Stimulated activated CD4-positive, alpha-beta T cell treated with anti-CD3 and anti-CD28 coated beads, Interleukin-12 subunit alpha, Interleukin-12 subunit beta, amount 100 ng/mL, for 48 hours (primary cell): ENCODE measurements at places on chromosomes 11 and 22.

DNA sequence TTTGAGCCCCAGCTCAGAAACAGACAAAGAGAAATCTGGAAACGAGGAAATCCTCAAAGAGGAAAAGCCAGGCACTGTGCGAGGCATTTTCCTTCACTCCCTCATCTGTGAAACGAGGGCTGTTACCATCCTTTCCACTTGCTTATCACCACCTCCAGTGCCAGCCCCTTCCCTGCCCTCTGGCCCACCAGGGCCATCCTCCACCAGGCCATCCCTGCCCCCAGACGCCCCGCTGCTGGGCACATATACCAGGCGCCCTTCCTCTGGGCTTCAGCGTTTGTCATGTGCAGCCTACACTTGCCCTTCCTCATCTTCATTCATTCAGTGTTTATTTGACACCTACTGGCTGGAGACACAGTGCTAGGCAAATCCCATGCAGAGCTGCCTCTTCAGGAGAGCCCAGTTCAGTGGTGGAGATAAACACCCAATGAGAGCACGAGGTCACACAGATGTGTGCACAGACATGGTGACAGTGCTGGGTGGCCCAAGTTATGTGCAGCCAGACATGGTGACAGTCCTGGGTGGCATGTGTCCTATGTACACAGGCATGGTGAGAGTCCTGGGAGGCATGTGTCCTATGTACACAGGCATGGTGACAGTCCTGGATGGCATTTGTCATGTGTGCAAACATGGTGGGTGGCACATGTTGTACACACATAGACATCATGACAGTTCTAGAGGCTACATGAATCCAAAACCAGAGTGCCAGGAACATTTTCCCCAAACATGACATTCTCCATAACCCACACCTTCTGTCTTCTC is 9.7 kb downstream of the SPTBN2 start:
- DNase-seq: no peak

GRCh38 chr11:126383339-126384335 is 28.2 kb downstream of the ST3GAL4 start:
- no peak for DNase-seq

DNA sequence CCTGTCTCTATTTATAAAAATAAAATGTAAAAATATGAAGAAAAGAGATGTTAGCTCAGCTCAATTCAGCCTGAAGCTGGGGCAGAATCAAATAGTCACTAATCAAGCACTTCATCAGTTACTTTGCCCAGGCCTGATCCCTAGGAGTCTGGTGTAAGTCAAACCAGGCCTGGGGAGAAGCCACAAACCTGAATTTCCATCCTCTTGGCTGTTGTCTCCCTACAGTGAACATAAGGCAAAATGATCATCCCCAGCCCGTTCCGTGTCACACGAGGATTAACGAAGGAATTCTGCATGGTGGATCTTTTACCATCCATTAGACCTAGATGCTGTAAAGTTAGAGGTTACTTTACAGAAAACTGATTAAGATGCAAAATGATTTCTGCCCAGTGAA is 6.5 kb upstream of the NAALADL1 start:
- no peak for DNase-seq

GRCh38 chr22:29480512-29481264 is 670 bp downstream of the NEFH start:
- peak; percentile 28 for DNase-seq

GRCh38 chr11:2313051-2313951 is 11.5 kb downstream of the TSPAN32 start:
- DNase-seq: no peak

- no peak for DNase-seq
These were observed 777 bp upstream of the MICAL3 start for GRCh38 chr22:18024956-18025720.

GRCh38 chr11:88438721-88439120 is 101.2 kb upstream of the CTSC start:
- DNase-seq: no peak

- DNase-seq: no peak
These were observed 28.8 kb downstream of the SWAP70 start for GRCh38 chr11:9692691-9693090.

DNA sequence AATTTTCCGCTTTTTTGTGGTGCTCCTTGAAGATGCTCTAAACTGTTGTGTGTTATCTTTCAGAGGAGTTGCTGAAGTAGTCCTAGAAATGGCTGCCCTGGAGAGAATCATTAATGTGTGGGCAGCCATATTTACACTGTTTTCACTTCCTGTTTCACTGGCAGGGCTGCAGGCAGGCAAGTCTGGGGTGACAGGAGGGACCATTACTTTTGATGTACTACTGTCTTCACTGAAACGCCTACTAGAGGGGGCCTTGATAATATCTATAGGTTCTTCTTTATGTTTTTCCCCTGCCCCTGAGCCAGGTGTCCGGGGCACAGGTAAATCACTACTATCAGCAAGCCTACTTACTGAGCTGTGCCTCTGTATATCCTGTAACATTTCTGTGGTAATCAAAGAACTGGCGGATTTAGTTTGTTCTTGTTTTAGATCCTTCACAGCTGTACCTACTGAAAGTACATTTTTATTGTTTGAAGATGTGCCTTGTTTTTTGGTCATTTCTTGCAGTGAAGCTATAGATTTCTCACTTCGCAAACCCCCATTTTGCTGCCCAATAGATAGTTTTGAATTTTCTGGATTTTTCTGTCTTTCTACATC is 39.7 kb downstream of the ACAT1 start:
- DNase-seq: no peak

DNA sequence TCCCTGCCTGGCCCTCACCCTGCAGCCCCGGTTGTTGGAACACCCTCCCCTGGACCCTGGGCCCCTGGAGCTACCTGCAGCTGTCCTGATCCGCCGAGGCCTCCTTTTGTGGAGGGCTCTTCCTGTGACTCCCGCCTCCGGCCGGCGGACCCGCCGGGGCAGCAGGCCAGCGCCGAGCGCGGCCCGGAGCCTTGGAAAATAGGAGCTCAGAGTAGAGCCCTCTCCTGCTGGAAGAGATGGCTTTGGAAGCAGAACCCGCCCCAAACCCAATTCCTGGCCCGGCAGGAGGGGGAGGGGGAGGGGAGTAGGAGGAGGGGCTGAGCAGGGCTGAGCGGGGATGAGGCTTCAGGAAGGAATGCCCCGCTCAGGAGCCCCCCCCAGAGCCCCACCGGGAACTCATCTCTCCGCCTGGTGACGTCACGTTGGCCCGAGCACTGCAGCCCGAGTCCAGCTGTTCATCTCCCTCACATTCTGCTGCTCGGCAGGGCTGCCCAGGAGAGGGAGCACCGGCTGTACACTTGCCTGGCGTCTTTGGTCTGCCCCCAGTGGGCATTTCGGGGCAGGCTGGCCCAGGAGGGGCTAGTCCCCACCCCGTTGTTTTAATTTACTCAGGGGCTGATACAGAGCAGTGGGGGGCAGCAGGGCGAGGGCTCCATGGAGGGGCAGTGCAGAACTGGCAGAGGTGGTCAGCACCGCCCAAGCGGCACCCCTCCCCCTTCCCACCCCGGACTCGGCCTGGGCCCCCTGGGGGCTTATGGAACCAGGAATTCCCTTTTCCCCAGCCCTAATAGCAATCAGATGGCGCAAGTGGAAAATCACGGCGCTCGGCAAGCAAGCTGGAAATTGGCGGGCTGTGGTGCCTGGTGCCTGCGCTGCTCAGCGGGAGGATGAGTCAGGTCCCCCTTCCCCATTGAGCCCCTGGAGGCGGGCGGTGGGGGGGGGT is at the start of gene MRGPRF:
Gene MRGPRF, minus strand, starts transcription at position 238 of the 943 bp plus-strand sequence. CDS start 3,345 bp downstream, outside the sequence.
- DNase-seq: no peak

DNA sequence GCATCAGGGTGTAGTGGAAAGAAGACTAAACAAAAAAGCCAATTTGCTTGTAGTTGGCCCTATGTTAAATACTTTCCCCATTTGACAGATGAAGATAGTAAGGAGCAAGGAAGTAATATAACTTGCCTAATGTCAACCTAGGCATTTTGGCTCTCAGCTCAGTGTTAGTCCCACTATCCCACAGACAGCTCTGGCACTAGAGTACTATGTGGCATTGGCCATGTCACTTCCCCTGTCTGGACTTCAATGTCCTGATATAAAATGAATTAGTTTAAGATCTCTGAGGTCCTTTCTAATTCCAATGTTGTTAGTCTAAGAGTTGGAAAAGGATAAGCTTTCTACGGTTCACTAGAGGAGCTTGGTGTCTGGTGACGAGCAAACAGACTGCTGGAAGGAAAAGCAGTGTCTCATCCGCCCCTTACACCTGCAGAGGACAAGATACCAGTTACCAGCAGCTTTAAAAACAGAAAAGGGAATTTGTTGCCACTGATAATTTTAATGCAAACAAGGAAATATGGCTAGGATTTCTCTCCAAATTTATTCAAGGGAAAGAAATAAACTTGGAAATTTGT is 92.5 kb downstream of the RELT start:
- DNase-seq: no peak

DNA sequence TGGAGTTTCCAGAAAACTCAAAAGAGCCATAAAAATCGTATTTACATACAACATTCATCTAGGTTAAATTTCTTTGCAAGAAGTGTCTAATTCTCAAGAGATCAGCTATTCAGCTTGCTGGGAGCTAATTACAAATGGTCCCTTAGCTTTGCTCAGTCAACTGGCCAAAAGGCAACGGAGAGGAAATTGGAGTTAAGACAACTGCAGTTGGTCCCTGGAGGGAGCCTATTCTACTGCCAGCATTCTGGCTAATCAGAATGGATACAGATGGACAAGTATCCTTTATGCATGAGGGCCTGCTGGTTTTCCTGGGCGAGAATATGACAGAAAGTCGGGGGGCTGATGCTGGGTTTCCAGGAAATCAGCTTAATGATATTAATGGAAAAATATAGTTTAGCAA is 45.5 kb downstream of the KCNJ1 start:
- no peak for DNase-seq

DNA sequence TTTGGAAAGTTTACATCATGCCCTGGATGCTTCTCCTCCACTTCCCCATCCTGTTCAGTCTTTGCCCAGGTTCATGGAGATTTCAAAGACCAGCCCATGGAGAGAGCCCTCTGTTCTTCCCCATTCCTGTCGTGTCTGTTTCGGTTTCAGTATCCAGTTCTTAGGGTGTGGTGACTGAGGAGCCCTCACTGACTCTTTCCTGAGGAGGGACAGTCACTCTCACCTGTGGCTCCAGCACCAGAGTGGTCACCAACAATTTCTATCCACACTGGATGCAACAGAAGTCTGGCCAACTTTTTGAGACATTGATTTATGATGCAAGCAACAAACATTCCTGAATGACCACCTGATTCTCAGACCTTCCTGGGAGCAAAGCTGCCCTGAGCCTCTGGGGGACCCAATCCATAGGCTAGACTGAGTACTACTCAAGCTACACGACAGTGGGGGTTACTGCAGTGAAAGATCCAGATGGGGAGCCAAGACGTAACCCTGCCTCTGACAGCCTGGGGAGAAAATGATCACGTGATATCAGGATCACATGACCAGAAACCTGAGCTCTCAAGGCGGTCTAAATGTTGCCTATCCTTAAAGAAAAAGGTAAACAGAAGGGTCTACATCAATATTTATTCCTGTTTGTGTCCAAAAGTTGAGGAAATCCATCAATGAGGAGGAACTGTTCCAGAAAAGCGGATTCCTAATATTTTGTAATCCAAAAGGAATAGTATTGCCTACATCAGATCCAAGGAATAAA is 76.2 kb upstream of the VPREB1 start:
- no peak for DNase-seq

DNA sequence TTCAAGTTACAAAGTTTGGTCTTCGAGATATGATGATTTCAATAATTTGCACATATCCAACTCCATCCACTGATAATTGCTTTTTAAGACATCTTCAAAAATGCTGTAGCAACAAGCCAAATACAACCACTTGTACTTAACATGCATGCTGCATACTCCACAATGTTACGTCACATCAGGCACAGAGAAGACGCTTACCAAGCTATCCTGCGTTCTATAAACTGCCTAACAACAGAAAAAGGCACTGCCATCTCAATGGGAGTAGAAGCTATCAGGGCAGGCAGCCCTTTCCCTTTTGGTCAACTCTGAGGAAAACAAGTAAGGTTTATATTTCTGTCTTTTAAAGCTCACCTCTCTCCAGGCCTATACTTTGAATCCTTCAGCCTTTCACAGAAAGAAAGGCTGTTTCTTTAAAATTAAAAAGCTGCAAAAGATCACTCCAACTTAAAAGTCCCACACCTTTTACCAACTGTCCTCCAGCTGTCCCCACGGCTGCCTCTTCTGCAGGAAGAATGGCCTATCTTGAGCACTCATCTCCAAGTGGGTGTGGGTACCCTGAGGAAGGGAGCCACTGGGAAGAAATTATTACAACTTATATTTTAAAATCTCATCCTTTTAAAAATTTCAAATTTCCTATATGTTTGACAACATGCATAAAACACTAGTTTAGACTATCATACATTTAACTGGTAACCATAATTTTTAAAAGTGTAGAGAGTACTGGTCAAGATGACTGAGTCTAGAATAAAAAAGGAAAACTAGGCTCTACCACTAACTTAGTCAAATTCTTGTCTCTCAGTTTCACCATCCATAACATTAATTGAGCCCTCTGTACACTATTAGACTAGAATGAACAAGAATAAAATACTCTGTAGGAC is 14.5 kb downstream of the PHF21A start:
- no peak for DNase-seq

GRCh38 chr11:125505492-125506080 is 9.5 kb upstream of the FEZ1 start:
- no peak for DNase-seq

- DNase-seq: no peak
These were observed 2.6 kb upstream of the SH3BP1 start for GRCh38 chr22:37636949-37637273.

DNA sequence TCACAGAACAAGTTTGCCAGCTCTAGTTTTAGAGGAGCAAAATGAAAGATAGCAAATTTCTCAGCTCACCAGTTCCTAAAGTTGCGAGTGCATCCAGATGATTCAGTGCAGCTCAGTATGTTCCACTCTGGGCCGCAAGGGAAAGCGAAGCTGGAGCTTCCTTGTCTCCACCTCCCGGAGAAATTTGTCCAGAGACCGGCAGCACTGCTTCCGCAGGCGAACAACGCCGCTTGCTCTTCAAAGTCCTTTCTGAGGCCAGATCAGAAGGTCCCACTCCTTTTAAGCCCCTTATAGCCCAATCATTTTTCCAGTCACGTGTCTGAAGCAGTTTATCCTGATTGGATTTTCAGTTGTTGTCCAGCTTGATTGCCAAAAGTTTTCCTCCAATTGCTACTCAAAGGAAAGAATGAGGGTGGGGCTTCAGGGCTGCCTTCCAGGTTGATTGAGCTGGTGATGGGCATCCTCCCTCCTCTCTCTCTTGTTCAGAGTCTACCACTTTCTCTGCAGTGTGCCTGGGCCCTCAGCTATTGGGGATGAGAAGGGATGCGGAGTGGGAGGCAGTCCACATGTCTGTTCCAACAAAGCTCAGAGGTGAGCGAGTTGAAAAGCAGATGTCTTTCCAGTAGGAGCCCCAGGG is at the start of gene ZNF280A:
Gene ZNF280A, minus strand, starts transcription at position 251 of the 637 bp plus-strand sequence. CDS start 4,640 bp downstream, outside the sequence.
- no peak for DNase-seq

- no peak for DNase-seq
These were observed 25.1 kb downstream of the RGL4 start for GRCh38 chr22:23715806-23716375.
